Brain (organoid and tissue), 16 donors: ENCODE measurements at places on chromosomes 5 and 9.

DNA sequence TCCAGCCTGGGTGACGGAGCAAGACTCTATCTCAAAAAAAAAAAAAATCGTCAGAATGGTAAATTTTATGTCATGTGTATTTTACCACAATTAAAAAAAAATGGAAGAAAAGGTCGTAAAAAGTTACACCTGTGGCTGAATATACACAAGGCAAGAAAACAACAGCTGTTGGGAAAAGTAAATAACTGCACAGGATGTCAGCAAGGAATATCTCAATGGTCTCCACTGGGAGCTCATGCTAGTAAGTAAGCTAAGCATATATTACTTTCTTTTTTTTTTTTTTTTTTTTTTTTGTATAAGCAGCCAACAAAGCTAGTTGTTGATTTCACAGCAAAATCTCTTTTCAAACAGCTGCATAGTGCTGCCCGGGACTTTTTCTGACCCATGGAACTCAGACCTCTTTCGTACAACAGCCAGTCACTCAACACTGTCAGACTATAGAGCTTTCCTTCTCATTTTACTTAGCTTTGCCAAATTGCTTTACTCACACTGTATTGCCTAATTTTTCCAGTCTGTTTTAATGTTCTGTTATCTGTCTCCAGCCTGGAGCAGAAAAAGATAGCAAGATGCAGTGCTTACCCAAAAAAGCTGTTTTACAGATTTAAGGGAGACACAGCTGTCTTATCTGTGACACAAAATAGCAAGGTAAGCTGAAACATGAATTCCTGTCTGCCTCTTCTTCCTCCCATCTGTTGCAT lies 175.9 kb downstream of the ENC1 start:
- DNase-seq = no peak

GRCh38 chr5:107849118-107849517 lies 178.4 kb upstream of the EFNA5 start:
- no peak for DNase-seq

- DNase-seq = no peak
Measured at GRCh38 chr5:149497357-149497756, 53.9 kb downstream of the CSNK1A1 start.

- DNase-seq = no peak
Measured at GRCh38 chr5:168822745-168823281, 243.6 kb upstream of the PANK3 start.
